Hepatic stellate cell (primary cell): ENCODE measurements at places on chromosomes 1 and 21.

- DNase-seq: no peak
Observed at GRCh38 chr1:173161510-173162221, 45.5 kb downstream of the TNFSF4 start.

- peak; percentile 70 for DNase-seq
Observed at GRCh38 chr1:112803906-112804762, 89.0 kb upstream of the PPM1J start.

DNA sequence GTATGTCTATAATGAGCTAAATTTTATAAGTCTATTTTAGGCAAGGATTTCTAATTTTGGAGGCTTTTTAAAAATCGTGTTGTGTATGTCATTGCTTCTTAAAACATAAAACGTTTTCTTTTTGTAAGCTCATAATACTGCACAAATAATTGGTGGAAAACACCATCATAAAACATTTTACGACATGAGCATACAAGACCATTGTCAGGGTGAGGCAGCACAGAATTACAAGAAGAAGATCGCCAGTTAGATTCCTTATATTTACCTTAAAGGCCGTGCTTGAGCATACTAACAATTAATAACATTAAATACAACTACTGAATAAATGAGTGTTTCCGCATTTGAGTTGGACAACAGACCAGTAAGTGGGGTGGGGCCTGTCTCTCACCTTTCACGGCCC is 19.1 kb upstream of the LMX1A start:
- DNase-seq: no peak

- DNase-seq: no peak
Observed at GRCh38 chr1:55150880-55151588, 64.1 kb downstream of the USP24 start.

GRCh38 chr21:44306936-44307704 is 7.3 kb downstream of the PFKL start:
- no peak for DNase-seq
